Ascending aorta (tissue), 2 donors: ENCODE measurements at places on chromosomes 2 and 18.
A peak's percentile ranks its signal among the peaks of the same experiment; 100 is the strongest.

- DNase-seq, result no peak
Observed at GRCh38 chr2:57156231-57156924, 890.2 kb upstream of the VRK2 start.

DNA sequence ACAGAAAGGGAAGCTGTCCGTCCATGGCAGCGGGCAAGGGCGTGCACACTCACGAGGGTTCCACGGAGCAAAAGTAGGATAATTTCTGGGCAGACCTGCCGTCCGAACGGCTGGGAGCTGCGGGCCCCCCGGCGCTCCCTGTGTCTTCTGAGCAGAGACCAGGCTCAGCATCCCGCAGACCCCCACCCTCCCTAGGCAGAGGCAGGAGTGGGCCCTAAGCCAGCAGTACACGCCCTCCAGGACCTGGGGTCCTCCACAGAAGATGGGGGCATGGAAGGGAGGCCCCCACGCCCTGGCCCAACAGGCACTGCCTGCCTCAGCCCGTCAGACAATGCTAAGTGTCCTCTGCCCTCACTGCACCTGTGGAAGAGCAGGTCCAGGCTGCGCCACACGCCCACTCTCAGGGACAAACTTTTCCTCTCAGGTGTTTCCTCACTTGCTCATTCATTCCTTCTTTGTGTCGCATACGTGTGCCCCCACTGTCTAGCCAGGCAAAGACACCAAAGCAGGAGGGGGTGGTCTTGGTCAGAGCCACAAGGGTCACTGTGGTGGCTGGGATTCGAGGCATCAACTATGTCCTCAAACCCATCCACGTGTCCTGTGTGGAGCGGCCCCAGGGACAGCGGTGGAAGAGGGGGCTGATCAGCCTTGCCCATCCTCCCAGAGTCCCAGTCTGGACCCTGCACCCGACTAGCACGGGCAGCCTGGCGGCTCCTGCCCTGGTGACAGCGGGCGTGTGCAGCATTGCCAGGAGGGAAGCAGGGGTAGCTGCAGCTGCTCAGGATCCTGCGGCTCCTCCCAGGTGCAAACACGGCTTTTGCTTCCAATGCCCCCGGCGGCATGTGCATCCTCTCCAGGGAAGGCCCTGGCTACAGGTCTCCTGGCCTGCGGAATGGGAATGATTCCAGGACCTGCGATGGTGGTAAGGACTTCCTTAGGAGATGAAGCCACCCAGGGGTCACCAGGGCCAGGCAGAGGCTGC is 2.4 kb upstream of the GPC1 start:
- peak; percentile 8 for DNase-seq

DNA sequence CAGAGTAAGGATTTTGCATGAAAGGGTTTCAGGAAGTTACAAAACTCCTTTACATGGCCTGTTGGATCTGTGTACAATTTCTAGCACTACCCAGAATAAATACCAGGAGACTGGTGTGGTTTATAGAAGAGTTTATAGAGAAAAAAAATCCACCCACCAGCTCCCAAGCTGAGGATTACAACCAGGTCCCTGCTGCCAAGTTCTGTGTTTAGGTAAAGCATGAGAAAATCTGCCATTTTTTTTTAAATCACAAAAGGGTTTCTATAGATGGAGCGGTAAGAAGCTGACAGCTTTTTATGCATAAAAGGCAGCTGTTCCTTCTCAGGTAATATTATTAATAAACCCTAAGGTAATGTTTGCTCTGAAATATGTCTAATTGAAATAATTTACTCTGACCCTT is 545.4 kb upstream of the ZEB2 start:
- DNase-seq, result no peak

DNA sequence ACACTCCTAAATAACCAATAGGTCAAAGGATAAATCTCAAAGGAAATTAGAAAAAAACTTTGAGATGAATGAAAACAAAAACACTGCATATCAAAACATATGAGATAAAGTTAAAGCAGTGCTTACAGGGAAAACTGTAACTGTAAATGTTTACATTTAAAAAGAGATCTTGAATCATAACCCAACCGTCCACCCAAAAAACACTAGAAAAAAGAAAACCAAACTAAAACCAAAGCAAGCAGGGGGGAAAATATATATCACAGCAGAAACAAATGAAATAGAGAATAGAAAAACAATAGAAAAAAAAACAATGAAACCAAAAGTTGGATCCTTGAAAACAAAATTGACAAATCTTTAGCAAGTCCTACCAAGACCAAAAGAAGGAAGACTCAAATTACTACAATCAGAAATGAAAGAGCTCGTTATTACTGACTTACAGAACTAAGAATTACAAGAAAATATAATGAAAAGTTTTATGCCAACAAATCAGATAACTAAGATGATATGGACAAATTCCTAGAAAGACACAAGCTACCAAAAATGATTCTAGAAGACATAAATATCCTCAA is 65.6 kb downstream of the TLK1 start:
- DNase-seq, result no peak

GRCh38 chr2:36578343-36579296 is 19.3 kb downstream of the FEZ2 start:
- DNase-seq, result no peak

DNA sequence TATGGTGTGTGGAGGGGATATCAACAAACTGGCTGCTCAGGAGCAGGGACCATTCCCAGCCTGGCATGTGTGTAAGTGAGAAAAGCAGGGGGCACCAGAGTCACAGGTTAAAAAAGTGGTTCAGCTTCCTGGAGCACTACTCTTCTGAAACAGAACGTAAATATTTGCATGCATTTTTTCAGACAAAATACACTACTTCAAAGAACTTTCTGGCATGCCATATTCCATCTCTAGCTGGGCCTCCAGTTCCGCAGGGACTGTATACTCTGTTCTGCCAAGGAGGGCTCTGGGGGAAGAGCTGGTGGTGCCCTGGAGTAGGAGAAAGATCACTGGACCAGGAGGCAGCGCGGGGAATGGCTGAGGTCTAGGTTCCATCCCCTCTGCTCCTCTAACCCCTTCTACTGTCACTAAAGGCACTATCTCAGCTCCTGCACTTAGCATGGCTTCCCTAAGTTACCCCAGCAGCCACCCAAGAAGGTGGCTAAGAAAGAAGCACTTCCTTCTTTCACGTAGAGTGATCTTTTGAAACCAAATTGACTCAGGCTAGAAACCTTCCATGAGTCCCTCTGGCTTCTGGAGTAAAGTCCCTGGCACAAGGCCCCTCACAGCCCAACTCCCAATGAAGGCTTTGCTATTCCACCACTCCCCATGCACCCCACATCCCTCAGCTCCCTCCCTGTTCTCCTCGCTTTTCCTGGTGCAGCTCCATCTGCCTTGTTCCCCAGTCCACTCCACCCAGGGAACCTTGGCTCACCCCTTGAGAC is 57.6 kb upstream of the CABLES1 start:
- no peak for DNase-seq

DNA sequence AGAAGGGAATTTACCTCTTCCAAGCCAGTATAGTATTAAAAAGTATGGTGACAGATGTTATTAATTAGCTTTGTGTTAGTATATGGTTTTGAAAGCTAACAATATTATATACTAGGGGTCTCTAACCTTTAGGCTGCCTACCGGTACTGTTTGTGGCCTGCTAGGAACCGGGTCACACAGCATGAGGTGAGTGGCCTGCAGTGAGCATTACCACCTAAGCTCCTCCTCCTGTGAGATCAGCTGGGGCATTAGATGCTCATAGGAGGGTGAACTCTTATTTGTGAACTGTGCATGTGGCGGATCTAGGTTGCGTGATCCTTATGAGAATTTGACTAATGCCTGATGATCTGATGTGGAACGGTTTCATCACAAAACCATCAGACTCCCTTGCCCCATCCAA is 583.4 kb upstream of the CDH2 start:
- DNase-seq, result no peak

DNA sequence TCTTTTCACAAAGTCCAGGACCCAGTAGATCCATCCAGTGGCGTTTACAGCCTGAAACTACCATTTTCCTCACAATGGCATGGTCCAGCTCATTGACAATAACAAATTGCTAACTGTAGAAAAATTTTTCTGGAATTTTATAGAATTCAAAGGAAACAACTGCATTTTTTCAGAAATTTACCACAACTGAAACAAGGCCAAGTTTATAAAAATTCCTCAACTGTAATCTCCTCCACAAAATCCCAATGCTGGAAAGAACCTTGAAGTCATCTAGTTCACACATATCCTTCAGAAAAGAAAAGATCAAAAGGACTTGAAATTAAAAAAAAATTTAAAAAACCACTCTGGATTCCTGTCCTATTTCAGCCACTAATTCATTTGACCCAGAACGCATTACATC is 226.0 kb upstream of the CTAGE1 start:
- DNase-seq, result no peak

DNA sequence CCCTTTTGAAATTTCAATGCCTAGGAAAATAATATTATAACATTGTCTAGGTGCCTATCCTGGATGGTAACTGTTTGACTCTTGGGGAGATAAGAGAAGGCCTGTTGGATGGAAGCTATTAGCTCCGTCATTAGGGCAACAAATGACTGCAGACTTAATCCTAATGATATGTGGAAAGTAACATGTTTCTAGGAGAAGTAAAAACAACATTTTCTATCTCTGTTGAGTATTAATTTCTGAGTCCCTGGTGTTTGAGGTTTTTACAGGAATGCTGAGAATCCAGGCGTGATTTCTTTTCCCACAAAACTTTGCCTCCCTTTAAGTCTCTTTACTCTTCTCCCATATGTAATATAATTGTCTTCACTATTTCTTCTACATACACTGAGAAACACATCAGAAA is 159.1 kb downstream of the GALNT1 start:
- DNase-seq, result no peak

GRCh38 chr2:178211943-178212342 is 17.6 kb downstream of the OSBPL6 start:
- no peak for DNase-seq

DNA sequence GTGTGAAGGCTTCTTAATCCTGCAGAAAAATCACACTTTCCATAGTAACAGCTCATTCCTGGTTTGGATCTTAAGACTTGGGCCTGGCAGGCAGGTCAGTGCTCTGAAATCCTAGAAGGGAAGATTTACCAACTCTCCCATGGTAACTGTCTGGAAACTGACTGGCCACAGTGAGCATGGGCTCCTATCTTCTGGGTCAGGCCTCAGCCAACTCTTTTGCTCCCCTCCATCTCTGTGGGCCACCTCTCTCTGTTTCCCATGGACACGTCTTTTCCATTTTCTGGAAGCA is 86.7 kb downstream of the ACAA2 start:
- DNase-seq, result no peak

DNA sequence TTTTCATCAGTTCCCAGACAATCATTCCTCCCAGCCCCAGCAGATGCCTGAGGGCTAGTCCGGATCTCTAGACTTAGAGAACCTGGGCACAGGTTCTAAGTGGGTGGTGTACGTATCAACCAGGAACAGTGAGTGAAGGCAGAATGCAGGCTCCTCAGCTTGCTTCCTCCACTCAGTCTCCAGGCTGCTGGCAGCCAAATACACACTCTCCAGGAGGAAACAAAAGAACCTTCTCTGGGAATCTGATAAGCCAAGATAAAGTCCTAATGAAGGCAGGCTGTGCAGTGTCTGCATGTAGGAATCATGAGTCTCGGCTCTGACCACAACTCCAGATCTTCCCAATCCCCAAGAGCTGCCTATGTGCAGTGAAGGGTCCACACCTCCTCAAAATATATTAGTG is 245.7 kb downstream of the SP3 start:
- no peak for DNase-seq

DNA sequence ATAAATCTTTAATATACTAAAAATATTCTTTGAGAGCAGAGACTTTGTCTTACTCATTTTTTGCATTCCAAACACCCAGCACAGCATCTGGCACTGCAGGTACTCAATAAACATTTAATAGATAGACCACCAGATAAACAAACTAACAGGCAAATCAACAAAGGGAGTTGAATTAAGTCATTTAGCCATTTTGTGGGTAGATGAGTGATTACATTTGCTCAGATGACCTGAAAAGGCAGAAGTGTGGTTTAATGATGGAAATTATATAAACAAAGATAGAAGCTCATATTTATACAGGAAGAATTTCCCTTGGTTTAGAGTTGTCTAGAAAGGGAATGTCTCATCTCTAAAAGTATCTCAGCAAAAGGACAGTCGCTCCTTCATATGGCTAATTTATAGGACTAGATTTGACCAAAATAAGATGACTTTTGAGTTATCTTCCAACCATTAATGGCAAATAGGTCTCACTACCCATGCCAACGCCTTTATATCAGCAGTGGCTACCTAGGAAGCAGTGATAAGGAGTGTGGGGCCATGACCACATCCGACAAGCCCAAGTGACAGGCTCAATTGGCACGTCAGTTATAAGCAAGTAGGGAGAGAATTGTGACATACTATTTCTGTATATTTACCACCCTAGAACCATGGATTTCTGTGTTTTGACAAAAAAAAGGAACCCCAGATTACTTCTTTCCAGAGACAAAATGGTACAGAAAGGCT is 173.5 kb downstream of the ATAD2B start:
- DNase-seq, result no peak

GRCh38 chr2:75489721-75490120 is 71.0 kb downstream of the EVA1A start:
- no peak for DNase-seq

GRCh38 chr2:128662051-128662471 is 343.4 kb upstream of the HS6ST1 start:
- no peak for DNase-seq

DNA sequence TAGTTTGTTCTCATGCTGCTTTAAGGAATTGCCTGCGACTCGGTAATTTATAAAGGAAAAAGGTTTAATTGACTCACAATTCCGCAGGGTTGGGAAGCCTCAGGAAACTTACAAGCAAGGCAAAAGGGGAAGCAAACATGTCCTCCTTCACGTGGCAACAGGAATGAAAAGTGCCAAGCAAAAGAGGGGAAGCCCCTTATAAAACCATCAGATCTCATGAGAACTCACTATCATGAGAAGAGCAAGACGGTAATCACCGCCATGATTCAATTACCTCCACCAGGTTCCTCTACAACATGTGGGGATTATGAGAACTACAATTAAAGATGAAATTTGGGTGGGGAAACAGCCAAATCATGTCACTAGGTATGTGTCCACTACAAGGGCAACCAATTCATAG is 53.9 kb downstream of the MAP4K3 start:
- DNase-seq, result no peak

DNA sequence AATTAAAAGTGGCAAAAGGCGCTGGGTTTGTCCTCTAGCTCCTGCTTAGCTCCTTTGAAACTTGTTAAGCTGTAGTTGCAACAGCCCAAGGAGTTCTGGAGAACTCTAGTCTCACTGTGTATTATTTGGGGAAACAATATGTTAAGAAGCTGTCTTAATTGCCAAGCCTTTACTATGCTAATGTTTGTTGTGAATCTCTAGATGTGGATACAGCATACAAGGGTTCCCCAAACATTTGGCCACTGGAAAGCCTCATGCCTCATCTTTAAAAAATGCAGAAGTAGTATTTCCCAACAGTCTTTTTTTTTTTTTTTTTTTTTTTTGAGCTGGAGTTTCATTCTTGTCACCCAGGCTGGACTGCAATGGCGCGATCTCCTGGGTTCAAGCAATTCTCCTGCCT is 236.7 kb downstream of the PRKCE start:
- DNase-seq, result no peak

GRCh38 chr2:20465716-20466394 is 19.0 kb downstream of the RHOB start:
- no peak for DNase-seq
